ENCODE measurements at places on chromosomes 13 and 19. TPM values are rescaled to one million over a fixed set of nuclear protein-coding genes. Genes with fewer than 3 reads are reported as not detected.

Gene PRKCG
- polyA plus RNA-seq, result 0.49 TPM

Gene SIGLEC12
- polyA plus RNA-seq, result 0.14 TPM

Gene HSPBP1
- 46.5 TPM for polyA plus RNA-seq

Gene CAMSAP3
- 14.6 TPM for polyA plus RNA-seq

Gene ZSCAN4
- polyA plus RNA-seq, result 0.09 TPM

Gene ZNF615
- 18.8 TPM for polyA plus RNA-seq

Gene ZNF99
- 0.85 TPM for polyA plus RNA-seq

Gene CFAP97D2
- polyA plus RNA-seq, result not detected

Gene TSKS
- 0.48 TPM for polyA plus RNA-seq

Gene FOSB
- polyA plus RNA-seq, result 5.0 TPM

Gene SYDE1
- 13.9 TPM for polyA plus RNA-seq
